ENCODE measurements at places on chromosomes 4 and X.

- DNase-seq, result no peak
These were observed 16.4 kb downstream of the NSDHL start for GRCh38 chrX:152847281-152847680.

- DNase-seq, result no peak
These were observed 13.0 kb upstream of the SLC16A2 start for GRCh38 chrX:74408304-74408703.

GRCh38 chr4:7415927-7416686 lies 18.6 kb downstream of the PSAPL1 start:
- no peak for DNase-seq

- no peak for DNase-seq
These were observed 7.6 kb downstream of the FABP2 start for GRCh38 chr4:119314356-119314755.

DNA sequence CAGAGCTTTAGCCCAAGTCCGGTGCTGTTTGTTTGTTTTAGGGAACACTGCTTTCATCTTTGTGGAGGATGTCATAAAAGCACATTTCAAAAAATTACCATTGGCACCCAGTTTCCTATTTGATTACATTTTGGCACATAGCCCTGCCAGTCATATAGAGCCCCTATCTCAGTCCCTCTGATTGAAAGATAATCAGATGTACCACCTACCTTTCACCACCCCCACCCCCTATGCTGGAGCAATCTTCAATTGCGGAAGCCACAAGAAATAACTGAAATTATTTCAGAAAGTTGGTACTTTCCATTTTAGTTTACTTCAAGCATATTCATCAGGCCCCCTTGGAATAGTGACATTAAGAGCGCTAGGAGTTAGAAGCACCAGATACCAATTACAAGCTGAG lies 136.7 kb upstream of the RPL34 start:
- DNase-seq, result no peak

GRCh38 chr4:14165222-14165920 lies 537.8 kb upstream of the BOD1L1 start:
- DNase-seq, result no peak

- DNase-seq, result no peak
These were observed 12.6 kb upstream of the NR3C2 start for GRCh38 chr4:148454835-148455234.

DNA sequence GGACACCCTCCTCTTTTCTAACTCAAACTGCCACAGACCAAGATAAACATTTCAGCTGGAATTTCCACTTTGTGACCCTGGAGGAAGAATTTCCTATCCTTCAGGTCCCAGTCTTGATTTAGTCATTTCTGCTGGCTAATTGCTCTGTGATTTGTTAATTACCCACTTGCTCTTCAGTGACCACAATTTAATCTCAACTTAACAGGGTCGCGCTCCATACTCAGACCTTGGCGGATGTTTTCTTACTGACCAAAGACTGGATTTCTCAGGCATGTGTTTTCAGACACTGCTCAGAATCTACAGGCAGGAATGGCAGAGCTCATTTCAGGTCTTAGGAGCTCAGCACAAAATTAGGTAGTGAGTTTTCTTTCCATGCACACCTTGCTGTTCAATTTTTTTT lies 188.9 kb downstream of the ASMT start:
- DNase-seq, result no peak

- DNase-seq, result no peak
These were observed 2.1 kb downstream of the PITX2 start for GRCh38 chr4:110620691-110621327.

GRCh38 chr4:105631818-105632400 lies 76.6 kb downstream of the INTS12 start:
- DNase-seq, result no peak

GRCh38 chrX:133402830-133403625 lies 12.3 kb downstream of the GPC4 start:
- DNase-seq, result no peak

DNA sequence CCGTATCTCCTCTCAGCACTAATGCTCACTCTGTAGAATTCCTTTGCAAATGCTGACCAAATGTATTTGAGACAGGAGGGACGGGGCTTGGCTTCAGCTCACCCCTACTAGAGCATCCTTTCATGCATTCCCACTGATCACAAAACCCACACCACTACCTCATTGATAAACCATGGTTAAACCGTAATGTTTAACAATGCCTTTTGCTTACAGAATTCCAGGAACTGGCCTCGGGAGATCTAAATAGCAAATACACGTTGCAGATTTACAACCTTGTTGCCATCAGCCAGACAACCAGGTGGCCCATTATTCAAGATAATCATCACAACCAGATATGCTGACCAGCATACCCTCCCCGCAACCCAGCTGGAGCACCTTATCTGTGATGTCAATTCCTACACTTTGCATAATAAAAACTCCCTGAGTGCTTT lies 391.9 kb downstream of the KCTD8 start:
- DNase-seq, result no peak

GRCh38 chr4:112593438-112594133 lies 43.1 kb downstream of the ZGRF1 start:
- DNase-seq, result no peak

DNA sequence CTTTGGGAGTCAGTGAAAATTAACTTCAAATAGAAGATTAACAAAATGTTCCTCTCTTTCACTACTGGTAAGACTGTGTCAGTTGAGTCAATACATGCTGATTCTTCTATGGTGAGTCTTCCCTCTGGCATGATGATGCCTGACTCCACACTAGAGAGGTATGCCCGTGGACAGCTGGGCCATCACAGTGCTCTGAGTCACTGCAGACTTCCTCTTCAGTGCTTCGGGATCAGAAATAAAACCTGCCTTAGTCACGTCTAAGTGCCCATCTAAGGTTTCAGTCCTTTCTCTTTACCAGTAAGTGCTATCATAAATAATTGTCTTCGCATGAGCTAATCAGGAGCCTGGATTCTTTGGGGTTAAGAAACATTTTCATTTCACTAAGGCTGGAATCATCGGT lies 1.6 kb upstream of the ASB5 start:
- no peak for DNase-seq

DNA sequence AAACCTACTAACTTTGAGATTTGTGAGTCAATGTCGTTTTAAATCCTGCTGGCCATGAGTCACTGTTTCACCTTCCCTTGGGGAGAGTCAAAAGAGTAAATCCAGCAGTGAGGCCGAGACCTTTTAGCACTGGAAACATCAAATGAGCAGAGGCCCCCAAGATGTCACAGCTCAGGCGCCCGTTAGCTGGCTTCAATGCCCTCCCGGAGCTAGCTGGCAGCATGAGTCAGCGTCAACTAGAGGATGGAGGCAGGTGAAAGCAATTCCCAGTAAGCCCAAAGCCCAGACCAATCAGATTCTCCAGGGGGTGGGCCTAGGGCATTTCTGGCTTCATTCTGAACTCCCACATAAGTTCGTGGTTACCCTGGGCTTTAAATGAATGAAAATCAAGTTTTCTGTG lies 170.9 kb downstream of the CLCN4 start:
- DNase-seq, result no peak

DNA sequence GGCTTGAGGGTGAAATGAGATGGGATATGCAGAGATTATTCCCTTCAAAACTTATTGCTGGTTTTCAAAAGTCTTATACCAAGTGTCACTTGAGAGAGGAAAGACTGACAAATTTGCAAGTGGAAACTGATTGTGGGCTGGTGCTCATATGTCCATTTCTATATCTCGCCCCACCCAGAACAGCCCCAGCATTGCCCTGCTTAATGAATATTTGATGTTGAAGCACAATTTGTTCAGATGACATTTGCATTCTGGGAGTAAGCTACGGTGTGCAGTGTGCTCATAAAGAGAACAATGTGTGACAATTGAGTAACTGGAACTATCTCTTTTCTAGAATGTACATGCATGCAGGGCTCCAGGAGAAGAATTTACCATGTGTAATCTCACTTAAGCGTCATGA lies 223.5 kb upstream of the TRPC5 start:
- DNase-seq, result no peak

DNA sequence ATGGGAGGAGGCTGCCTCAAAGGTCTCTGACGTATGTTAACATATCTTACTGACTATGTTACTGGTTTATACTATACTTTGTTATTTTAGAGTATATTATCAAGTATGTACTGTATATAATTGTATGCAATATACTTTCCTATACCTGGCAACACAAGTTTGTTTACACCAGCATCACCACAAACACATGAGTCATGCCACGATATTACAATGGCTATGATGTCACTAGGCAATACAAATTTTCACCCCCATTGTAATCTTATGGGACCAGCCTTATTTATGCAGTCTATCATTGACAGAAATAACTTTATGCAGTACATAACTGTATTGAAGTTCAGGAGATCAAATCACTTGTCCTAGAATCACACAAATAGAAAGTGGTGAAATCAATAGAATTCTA lies 329.9 kb upstream of the SLC7A11 start:
- DNase-seq, result no peak

DNA sequence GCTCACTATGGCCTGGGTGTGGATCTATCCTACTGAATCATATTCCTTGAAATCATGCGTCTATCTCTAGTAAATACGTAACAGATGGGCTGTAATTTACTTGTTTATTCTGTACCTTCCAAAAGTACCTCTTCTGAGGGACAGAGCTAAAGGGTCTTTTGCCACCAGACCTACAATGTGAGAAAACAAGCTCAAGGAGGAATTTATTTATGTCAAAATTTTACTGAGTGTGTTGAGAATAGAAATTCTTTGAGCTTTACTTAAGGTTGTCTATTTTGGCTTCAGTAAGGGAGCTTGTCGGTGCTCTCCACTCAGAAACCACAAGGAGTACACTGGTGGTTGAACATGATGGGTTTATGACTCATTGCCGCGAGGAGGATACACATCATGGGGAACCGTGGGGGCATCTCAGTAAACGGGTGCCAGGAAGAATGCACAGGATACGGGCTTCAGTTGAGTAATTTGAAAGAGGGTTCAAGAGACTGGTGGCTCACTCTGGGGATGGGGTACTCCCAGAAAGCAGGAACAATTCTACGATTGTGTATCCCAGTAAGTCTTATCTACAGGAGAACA lies 3.0 kb downstream of the ANK2 start:
- no peak for DNase-seq

- no peak for DNase-seq
These were observed 34.3 kb downstream of the ENPEP start for GRCh38 chr4:110510277-110510676.

DNA sequence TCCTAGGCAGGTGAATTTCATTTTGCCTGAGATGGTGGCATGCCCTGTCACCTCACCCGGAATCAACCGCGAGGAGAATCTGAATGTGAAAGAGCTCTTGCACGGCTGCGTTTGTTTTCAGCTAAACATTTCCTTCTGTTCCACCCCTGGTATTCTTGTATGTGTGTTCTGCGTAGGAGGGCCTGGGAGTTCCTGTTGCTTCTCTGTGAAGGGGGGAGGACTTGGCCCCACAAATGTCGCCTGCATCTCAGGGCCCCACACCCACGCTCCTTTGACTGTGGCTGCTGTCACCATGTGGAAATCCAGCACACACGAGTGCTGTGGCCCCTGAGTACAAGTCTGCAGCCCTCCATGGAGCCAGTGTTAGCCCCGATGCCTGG lies 45.8 kb upstream of the CLCN4 start:
- no peak for DNase-seq
